Ovary (tissue), 10 donors: ENCODE measurements at places on chromosomes 2 and 18. TPM values are rescaled to one million over a fixed set of nuclear protein-coding genes. Genes with fewer than 3 reads are reported as not detected.

DNA sequence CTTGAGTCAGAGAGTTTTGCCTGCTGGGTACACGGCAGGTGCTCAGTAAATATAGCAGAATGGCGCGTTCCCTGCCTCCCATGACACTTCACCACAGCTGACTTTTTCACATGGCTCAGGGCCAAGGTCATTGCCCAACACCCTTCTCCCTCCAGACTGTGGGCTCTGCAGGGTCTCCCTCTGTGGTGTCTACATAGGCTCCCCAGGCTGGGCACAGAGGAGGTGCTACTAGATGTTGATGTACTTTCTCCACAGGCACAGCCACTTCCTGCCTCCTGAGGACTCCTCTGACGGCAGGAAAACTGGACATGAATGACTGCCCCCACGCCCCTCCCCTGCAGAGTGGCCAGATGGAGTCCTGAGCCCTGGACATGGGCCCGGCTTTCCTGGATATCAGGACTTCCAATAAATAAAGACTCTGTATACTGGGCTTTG is 4.2 kb downstream of the CHCHD5 start:
- H3K4me1 ChIP-seq = peaks cover 3% of the 10 kb centered on the region
- DNase-seq = no peak
- H3K27me3 ChIP-seq = no peaks in the 10 kb centered on the region
- H3K27ac ChIP-seq = no peak overlapping the region

DNA sequence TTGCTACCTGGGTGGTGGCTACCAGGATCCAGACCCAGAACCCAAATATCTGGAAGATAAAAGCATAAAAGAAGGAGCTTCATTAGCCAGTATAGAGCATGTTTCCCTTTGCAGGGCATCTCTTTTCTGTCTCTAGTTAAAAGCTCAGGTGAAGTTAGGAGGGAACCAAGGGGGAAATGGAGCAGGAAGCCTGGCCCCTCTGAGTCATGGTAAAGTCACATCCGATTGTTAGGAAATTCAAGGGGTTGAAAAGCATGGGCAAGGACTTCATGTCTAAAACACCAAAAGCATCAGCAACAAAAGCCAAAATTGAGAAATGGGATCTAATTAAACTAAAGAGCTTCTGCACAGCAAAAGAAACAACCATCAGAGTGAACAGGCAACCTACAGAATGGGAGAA is 126.9 kb downstream of the RPIA start:
- H3K36me3 ChIP-seq = no peaks in the 10 kb centered on the region
- H3K27me3 ChIP-seq = no peaks in the 10 kb centered on the region
- no peak for DNase-seq
- no peak overlapping the region for H3K27ac ChIP-seq

GRCh38 chr2:28638102-28638501 is 113.5 kb upstream of the PPP1CB start:
- DNase-seq = no peak
- no peak overlapping the region for H3K4me3 ChIP-seq
- H3K27me3 ChIP-seq = no peaks in the 10 kb centered on the region
- no peaks in the 10 kb centered on the region for H3K36me3 ChIP-seq

The EMILIN2 gene
- total RNA-seq = 34.3 TPM

The TBR1 gene
- not detected for total RNA-seq
